ENCODE measurements at places on chromosomes 4 and X. TPM values are rescaled to one million over a fixed set of nuclear protein-coding genes. Genes with fewer than 3 reads are reported as not detected.

DNA sequence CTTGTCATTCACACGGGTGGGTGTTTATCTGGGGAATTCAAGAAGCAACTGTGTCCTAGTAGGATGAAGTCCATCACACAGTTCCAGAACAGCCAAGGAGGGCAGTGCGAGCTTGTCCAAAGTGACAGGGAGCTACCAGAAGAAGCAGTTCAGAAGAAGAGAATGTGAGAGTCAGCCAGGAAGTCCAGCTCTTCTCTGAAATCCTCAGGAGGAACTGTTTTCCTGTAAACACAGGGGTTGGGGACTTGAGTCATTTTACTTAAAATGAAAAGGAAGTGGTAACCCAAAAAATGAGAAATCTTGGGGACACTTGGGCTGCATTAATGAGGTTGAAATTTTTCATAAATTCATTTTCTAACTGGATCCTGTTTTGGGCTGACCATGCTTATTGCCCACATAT lies 8.2 kb upstream of the TLR10 start:
- no peaks in the 10 kb centered on the region for H3K4me1 ChIP-seq
- no peaks in the 10 kb centered on the region for H3K27me3 ChIP-seq
- no peak overlapping the region for H3K27ac ChIP-seq
- no peak for DNase-seq
- no peak overlapping the region for H3K4me3 ChIP-seq

DNA sequence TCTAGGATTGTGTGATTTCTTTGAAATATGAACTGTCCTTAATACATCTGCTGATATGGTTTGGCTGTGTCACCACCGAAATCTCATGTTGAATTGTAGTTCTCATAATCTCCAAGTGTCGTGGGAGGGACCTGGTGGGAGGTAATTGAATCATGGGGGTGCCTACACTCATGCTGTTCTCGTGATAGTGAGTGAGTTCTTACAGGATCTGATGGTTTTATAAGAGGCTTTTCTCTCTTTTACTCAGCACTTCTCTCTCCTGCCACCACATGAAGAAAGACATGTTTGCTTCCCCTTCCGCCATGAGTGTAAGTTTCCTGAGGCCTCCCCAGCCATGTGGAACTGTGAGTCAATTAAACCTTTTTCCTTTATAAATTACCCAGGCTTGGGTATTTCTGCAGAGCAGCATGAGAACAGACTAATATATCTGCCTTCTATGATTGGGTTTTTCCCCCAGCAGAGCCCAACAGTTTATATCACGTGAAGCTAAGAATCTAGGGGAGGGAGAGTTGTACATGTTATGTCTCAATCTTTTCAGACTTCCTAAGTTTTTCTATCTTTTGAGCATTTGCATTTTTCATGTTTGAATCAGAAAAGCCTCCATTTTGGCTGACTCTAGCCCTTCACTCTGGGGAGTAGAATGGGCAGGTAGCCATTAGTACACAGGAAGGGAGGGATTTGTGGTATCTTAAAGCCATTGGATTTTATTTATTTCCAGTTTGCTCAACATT lies 58.9 kb downstream of the PLAC1 start:
- no peaks in the 10 kb centered on the region for H3K27me3 ChIP-seq
- no peak for DNase-seq
- H3K4me1 ChIP-seq: peaks cover 3% of the 10 kb centered on the region
- no peak overlapping the region for H3K4me3 ChIP-seq
- no peaks in the 10 kb centered on the region for H3K36me3 ChIP-seq

DMP1 gene
- not detected for total RNA-seq

GRCh38 chr4:104117776-104118175 lies 376.9 kb downstream of the CXXC4 start:
- H3K27ac ChIP-seq: no peak overlapping the region
- H3K4me3 ChIP-seq: no peak overlapping the region
- no peaks in the 10 kb centered on the region for H3K36me3 ChIP-seq
- DNase-seq: no peak

GRCh38 chr4:4762909-4763821 lies 96.3 kb upstream of the MSX1 start:
- no peaks in the 10 kb centered on the region for H3K36me3 ChIP-seq
- no peak for DNase-seq
- H3K4me1 ChIP-seq: peaks cover 23% of the 10 kb centered on the region
- H3K27me3 ChIP-seq: peaks cover 14% of the 10 kb centered on the region
- peak overlapping the region; percentile 17 for H3K4me3 ChIP-seq

GRCh38 chr4:184188443-184189400 lies 29.0 kb downstream of the ENPP6 start:
- H3K4me3 ChIP-seq: no peak overlapping the region
- H3K27me3 ChIP-seq: no peaks in the 10 kb centered on the region
- no peaks in the 10 kb centered on the region for H3K4me1 ChIP-seq
- no peak for DNase-seq
- H3K27ac ChIP-seq: no peak overlapping the region

GRCh38 chr4:8725071-8725841 lies 132.7 kb downstream of the CPZ start:
- DNase-seq: no peak
- no peaks in the 10 kb centered on the region for H3K27me3 ChIP-seq
- H3K4me3 ChIP-seq: no peak overlapping the region
- no peaks in the 10 kb centered on the region for H3K4me1 ChIP-seq
- H3K36me3 ChIP-seq: no peaks in the 10 kb centered on the region

ZNF185 gene
- 15.4 TPM for total RNA-seq

MSX1 gene
- not detected for total RNA-seq

FAM133A gene
- total RNA-seq: 0.82 TPM

- DNase-seq: peak; percentile 70
- no peaks in the 10 kb centered on the region for H3K27me3 ChIP-seq
- H3K4me1 ChIP-seq: peaks cover 4% of the 10 kb centered on the region
These were observed 777 bp upstream of the EOLA2 start for GRCh38 chrX:149938881-149939654.

GRCh38 chrX:106927700-106928099 lies 7.5 kb downstream of the CLDN2 start:
- DNase-seq: no peak
- no peak overlapping the region for H3K4me3 ChIP-seq
- H3K4me1 ChIP-seq: no peaks in the 10 kb centered on the region
- H3K36me3 ChIP-seq: no peaks in the 10 kb centered on the region
- no peak overlapping the region for H3K27ac ChIP-seq

TCEANC gene
- total RNA-seq: 3.2 TPM

KIAA1210 gene
- total RNA-seq: not detected

GRCh38 chr4:14918336-14918735 lies 83.9 kb upstream of the CPEB2 start:
- no peak for DNase-seq
- H3K4me3 ChIP-seq: no peak overlapping the region
- H3K4me1 ChIP-seq: no peaks in the 10 kb centered on the region
- H3K27ac ChIP-seq: no peak overlapping the region

All from H1 (cell line).